ENCODE measurements at places on chromosomes 1 and 21.

DNA sequence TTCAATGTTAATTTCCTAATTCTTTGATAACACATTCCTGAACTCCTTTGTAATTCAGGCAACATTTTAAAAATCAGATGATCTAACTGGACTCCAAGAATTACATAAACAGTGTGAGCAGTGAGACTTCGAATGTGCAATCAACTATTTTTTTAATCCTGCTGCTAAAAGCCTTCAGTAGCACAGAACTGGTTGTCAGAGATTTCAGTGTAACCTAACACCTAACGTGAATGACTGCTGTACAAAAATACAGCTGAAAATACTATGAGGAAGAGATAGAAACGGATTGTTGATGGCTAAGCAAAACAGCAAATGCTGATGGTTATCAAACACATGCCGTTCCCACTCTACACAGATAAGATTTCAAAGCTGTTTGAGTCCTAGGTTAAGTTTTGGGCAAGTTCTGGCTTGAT, 46.1 kb downstream of the APP start:
- no peak for DNase-seq

DNA sequence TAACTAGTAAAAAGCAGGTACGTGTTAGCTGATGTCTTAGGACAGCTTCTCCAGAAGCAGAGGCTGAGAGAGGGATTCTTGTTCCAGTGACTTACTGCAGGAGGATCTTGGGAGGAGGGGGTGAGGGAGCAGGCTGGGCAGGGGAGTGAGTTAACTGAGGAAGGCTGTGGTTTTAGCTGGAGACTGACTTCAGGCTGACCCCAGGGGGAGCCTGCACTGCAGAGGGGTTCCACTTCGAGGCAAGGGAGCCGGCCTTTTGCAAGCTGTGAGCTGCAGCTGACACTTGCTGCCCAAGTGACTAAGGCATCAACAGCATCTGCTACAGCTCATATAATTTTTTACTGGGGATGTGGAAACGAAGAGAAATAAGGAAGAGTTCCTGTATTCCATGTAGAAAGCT, 50.4 kb upstream of the SOD1 start:
- peak; percentile 8 for DNase-seq

DNA sequence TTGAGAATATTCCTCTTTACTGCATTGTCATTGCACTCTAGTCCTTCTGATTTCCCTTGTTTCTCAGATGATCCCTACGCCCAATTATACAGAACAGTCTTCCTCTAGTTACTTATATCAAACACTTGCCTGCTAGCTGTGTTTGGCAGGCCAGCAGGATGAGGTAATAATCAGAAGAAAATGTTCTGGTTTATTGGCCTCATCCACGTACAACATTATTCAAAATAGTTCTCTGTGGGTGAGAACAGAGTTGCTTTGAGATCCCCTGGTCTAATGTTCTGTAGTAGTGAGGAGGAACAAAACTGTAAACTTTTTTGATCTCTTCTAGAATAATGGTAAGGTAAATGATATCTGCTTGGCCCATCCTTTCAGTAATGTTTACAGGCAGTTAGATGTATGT, 22.3 kb upstream of the C1orf105 start:
- peak; percentile 30 for DNase-seq

DNA sequence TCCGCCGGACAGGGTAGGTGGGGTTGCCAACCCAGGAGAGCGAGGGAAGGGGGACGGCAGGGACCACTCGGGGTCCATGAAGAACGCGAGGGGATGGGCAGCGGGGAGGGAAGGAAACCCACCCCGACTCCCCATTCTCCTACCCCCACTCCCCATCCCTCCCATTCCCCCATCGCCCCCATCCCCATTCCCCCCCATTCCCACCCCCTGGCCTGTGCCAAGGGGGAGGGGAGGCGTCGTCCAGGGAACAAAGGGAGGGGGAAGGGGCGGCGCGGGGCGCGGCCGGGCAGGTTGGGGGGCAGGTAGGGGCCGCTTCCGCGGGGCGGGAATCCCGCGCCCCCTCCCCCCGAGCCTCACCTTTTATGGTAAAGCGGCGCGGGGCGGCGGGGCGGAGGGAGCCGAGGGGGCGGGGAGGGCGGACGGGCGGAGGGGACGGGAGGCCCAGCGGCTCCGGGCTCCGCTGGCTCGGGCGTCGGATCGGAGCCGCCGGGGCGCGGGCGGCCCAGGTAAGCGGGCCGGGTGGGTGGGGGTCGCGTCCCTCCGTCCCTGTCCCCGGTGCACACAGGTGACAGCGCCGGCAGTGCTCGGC, at the start of gene FBLIM1:
Gene FBLIM1, plus strand, starts transcription at position 453 of the 589 bp plus-strand sequence. CDS start 6,189 bp downstream, outside the sequence.
- DNase-seq: peak; percentile 48

GRCh38 chr1:22053017-22053860, 730 bp downstream of the CDC42 start:
- peak; percentile 76 for DNase-seq

DNA sequence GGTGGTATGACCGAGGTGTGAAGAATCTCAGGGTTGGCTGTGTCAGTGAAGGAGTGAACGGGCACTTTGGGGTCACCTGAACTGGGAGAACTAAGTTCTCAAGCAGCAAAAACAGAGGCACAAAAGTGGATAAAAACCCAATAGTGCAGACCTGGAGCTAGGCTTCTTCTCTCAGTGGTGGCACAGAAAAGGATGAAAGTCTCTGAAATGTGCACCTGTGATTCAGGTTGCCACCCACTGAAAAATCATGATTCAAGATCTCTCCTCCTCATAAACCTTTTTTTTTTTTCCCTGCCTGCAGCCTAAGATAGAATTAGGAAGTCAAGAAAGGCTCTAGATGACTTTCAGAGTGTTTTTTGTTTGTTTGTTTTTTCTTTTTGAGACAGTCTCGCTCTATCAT, 304.8 kb downstream of the KIF26B start:
- DNase-seq: no peak

GRCh38 chr1:116182019-116182714, 71.0 kb downstream of the MAB21L3 start:
- no peak for DNase-seq

GRCh38 chr1:202807926-202808757, at the start of gene KDM5B:
Gene KDM5B (minus strand): TSS chr1:202808421. CDS start chr1:202808305, 116 bp downstream.
- peak; percentile 81 for DNase-seq

DNA sequence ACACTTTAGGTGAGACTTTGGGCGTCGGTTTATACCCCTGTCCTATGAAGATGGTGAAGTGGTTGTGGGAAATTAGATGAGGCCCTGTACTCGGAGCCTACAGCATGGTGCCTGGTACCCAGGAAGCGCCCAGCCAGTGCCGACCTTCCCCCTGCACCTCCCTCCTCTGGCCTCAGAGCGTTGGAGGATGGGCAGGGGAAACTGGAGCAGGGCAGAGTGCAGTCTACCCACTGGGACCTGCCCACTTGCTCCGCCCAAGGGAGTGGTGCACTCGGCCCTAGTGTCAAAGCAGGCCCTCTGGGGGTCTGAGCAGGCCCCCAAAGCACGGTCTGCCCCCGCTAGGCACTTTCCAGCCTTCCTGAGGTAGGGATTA, 13.0 kb upstream of the TTC22 start:
- DNase-seq: no peak
